ENCODE measurements at places on chromosomes 11 and 22. TPM values are rescaled to one million over a fixed set of nuclear protein-coding genes. Genes with fewer than 3 reads are reported as not detected.

DNA sequence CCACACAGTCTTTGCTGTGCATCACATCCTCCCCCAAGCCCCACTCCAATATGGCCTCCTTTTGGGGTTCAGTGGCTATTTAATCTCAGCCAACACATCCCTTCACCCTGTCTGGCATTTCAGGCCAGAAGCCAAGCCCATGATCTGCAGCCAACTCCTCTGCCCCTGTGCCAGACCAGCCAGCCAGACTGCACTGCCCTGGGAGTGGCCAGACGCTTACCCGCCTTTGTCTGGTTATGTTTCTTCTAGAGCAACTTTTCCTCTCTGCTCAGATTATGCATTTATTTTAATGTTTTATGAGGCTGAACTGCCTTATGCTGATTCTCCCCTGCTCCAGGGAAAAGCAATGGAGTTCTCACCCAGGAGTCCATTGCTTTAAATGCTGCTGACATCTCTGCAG lies 206.7 kb upstream of the TBCEL start:
- peak; percentile 60 for DNase-seq

DNA sequence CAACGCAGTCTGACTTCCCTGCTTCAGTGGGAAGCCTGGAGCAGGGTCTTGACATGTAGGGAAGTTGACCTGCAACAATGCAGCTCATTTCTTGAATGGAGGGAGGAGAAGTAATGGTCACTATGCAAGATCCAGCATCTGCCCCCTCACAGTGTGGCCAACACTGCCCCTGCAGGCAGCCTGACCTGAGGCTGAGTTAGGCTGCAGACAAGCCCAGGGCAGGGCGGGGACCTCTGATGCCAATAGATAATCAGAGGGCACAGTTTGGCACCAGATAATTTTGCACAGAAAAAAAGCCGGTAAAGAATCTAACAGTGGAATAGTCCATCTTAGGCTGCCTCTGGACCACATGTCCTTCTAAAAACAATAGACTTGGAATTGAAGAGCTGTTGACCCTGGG lies 182.3 kb downstream of the DSCAML1 start:
- DNase-seq: no peak

- DNase-seq: no peak
These were observed 26.9 kb downstream of the RNF214 start for GRCh38 chr11:117259417-117259816.

GRCh38 chr11:32136657-32137056 lies 45.8 kb downstream of the RCN1 start:
- no peak for DNase-seq

DNA sequence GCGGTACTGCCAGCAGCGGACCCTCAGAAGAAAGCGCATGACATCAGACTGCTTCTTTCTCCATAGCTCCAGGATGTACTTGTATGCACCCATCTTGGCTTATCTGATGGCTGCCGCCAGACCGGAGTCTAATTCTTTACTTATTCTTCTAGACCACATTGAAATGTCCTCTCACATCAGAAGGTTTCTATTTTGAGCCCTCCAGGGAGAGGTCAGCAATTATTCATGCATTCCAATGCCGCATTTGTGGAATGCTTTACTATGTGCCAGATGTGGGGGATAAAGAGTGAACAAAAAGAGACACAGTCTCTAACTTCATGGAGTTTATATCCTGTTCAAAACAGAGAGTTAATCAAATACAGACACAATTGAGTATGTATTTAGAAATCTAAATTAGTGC lies 230.1 kb downstream of the MIAT start:
- DNase-seq: no peak

- no peak for DNase-seq
These were observed 7.1 kb downstream of the TRIOBP start for GRCh38 chr22:37703906-37704305.

- DNase-seq: peak; percentile 46
These were observed 67.5 kb downstream of the NFAM1 start for GRCh38 chr22:42364604-42365110.

- DNase-seq: peak; percentile 82
These were observed 638 bp downstream of the PARVA start for GRCh38 chr11:12377824-12378593.

GRCh38 chr11:19982774-19983495 lies 177.3 kb downstream of the DBX1 start:
- DNase-seq: no peak

DNA sequence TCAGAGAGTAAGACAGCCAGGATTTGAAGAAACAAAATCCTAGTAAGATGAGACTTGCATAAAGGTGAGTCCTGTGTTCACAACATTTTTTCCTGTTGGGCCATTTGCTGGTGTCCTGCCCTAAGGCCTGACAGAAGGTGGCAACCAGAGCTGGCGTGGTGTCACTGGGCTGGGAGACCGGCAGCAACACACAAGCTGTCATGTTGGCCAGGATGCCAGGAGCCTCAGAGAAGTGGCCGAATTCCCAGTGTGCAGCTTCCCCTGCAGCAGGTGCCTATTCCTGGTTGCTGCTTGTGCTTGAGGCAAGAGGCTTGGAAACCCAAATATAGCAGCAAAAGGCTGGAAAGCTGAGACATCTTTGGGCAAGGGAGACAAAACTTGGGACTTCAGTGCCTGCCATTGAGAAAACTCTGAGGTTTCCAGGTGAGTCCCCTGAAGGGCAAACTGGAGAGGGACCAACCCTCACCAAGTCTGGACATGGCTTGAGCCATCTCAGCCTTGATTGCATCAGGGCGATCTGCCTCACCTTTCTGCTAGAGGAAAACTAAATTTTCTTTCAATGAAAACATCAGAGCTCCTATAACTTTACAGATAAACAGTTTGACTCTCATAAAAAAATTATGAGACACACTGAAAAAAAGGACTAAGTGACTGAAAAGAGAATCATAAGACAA lies 25.9 kb downstream of the ALG12 start:
- no peak for DNase-seq

The CCDC73 gene
- not detected for total RNA-seq

The NCAPH2 gene
- 28.9 TPM for total RNA-seq

The TSGA10IP gene
- total RNA-seq: not detected

The GAS2 gene
- total RNA-seq: 11.8 TPM

The OTOG gene
- total RNA-seq: not detected

The KRTAP5-10 gene
- total RNA-seq: not detected

The RAB38 gene
- 1.4 TPM for total RNA-seq
